ENCODE measurements at places on chromosomes 6 and 20. TPM values are rescaled to one million over a fixed set of nuclear protein-coding genes. Genes with fewer than 3 reads are reported as not detected.

DNA sequence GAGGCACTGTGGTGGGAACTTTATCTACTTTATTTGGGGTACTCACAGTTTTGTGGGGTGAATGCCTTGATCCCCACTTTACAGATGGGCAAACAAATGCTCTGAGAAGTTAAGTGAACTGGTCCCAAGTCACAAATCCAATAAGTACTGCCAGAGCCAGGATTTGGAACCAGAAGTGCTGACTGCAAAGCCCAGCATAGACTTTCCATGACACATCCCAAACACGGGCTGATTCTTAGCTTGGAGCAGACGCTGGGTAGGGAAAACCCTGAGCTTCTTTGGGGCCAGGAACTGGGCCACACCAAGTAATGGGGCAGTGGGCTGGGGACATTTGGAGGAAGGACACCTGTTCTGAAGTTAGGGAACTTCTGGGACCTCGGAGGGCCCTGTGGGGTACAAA, 20.3 kb downstream of the RIN2 start:
- no peak for DNase-seq

GRCh38 chr6:119495230-119495683, 145.7 kb upstream of the MAN1A1 start:
- no peak for DNase-seq

DNA sequence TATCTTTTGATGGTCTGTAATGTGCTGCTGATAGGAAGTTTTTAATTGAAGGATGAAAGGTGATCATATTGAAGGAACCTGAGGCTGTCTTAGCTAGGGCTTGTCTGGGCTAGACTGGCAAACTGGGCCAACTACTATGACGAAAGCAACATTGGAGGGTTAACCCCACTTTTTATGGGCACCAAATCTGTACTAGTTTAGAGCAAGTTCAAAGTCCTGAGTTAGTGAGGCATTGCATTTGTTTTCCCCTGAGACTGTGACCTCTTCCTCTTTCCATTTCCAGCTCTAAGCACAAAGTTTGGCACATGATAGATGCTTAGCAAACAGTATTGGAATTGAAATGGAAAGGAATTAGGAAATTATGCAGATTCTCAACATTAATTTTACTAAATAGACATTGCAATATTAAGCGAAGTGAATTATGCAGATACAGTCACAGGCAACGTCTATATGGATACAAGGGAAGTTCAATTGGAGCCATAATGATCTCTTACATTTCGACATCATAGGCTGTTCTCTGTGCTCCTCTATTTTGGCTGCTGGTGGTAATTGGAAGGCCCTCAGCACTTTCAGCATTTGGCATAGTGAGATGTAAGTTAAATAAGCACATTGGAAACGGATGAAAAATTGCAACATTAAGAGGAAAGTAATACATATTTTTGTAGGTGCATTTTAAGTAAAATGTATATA, 22.2 kb downstream of the CEP57L1 start:
- no peak for DNase-seq

DNA sequence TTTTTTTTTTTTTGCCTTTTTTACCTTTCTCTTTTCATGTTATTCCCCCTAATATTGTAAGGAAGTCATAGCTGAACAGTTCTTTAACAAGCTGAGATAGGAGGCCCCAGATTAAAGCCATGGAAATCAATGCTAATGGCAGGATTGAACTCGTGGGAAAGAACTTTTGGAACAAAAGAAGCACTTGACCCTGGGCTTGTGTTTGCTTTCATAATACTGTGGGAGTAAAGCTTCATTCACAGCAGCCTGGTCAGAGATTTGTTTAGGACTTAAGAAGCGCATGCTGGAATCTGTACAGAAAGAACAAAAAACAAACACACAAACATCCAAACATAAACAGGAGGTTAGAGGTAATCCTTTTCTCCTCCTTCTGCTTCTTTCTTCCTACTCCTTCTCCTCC, 5.1 kb downstream of the HEY2 start:
- DNase-seq, result no peak

- DNase-seq, result no peak
These were observed 54.8 kb downstream of the THBS2 start for GRCh38 chr6:169198885-169199284.

VSX1 gene
- not detected for total RNA-seq

DNA sequence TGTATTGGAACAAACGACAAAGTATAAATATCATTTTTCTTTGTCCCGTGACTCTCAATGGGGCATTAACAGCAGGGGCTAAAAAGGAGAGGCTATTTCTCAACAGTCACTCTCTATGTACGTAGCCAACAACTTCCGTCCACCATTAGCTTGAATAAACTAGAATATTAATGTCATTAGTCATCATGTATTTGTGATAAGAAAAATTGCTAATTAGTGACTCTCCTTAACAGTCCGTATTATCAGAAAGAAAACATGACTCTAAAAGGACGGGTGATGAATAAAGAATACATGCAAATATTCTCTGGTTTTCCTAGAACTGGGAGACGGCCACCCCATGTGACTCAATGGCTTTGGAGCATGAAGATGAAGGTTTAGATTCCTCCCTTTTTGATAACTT, 18.6 kb downstream of the VIP start:
- DNase-seq, result no peak

GRCh38 chr6:38801305-38801704, 86.2 kb downstream of the DNAH8 start:
- no peak for DNase-seq

RRAGD gene
- 7.3 TPM for total RNA-seq

- no peak for DNase-seq
These were observed 99.3 kb upstream of the ARMC2 start for GRCh38 chr6:108748959-108749358.

DNA sequence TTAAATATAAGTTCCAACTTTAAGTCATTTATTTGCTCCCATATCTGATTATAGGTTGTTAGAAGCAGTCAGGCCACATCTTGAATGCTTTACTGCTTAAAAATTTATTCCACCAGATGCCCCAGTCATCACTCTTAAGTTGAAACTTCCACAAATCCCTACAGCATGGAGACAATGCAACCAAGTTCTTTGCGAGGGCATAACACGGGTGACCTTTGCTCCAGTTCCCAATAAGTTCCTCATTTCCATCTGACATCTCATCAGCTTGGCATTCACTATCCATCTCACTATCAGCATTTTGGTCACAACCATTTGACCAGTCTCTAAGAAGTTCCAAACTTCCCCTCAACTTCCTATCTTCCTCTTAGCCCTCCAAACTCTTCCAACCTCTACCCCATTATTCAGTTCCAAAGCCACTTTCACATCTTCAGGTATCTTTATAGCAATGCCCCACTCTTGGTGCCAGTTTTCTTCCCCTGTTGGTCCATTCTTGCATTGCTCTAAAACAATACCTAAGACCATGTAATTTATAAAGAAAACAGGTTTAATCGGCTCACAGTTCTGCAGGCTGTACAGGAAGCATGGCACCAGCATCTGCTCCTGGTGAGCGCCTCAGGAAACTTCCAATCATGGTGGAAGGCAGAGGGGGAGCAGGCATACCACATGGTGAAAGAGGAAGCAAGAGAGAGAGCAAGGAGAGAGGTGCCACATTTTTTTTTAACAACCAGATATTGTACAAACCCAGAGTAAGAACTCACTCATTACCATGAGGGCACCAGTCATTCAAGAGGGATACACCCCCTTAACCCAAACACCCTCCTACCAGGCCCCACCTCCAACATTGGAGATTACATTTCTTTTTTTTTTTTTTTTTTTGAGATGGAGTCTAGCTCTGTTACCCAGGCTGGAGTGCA, 15.9 kb upstream of the ITPR3 start:
- no peak for DNase-seq

DNA sequence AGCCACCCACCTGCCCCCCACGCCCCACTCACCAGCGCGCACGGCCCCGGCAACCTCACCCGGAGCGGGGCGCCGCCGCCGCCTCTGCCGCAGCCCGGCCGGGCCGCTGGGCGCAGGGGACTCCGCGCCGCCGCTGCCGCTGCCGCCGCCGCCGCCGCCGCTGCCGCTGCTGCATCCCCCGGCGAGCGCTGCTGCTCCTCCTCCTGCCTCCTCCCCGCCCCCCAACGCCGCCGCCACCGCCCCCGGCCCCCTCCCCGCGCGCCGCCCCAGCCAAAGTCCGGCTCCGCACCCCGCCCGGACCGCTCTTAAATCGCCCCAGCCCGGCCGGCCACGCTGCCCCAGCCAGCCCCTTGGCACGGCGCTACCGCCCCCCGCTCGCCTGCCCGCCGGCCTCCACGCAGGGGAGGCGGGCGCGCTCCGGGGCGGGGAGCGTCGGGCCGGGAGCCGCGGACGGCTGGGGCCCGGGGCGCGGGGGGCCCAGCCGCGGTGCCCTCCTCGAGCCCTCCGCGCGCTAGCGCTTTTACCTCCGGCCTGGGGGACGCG, at the start of gene SULF2:
Gene SULF2, minus strand, starts transcription at position 171 of the 543 bp plus-strand sequence. CDS start 28,118 bp downstream, outside the sequence.
- no peak for DNase-seq

DNA sequence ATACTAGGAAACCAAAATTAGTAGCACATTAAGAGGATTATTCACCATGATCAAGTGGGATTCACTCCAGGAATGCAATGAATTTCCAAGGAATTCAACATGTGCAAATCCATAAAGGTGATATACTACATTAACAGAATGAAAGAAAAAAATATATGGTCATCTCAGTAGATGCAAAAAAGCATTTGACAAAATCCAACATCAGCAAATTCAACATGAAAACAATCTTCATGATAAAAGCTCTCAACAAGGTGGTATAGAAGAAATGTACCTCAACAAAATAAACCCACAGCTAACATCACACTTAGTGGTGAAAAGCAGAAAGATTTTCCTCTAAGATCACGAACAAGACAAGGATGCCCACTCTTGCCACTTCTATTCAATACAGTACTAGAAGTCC, 74.4 kb upstream of the PDE10A start:
- no peak for DNase-seq

DNA sequence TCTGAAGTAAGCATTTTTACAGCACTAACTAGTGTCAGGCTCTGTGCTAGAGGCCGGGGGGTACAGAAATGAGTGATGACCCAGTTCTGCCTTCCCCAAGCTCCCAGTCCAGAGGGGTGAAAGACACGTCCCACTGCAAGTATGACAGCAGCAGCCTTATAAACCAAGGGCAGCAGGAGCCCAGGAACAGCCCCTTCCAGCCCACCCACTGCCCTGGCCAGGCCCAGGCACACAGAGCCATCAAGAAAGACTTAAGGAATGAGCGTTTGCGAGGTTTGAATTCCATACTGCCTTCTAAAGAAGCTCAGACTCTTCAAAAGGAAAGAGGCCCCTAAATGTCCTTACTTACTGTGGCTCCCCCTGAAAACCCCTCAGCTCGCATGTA, 10.0 kb downstream of the TRERF1 start:
- DNase-seq, result no peak

TPD52L1 gene
- total RNA-seq, result not detected

- no peak for DNase-seq
These were observed 2.7 kb upstream of the TCF21 start for GRCh38 chr6:133886104-133886775.

DNA sequence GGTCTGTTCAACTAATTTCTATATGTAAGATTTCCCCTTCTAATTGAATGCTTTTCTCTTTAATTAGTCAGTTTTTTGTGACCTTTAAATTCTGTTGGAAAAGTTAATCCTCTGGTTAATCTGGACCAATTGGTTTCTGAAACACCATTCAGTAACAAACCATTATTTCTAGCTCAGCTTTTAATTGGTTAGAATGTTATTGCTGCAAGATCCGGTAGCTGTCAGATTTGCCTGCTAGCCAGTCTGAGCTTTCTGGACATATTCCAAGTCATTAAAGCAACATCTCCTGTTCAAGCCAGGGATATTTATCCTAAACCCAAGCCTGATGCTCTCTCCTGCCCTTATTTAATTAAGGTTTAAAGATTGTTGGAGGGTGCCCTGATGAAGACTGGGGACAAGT, 55.1 kb upstream of the FBXL4 start:
- DNase-seq, result no peak

- no peak for DNase-seq
These were observed 13.8 kb downstream of the RANBP9 start for GRCh38 chr6:13697857-13698256.

- no peak for DNase-seq
These were observed 57.5 kb downstream of the LIN28B start for GRCh38 chr6:105014448-105014847.

GRCh38 chr20:48808382-48809034, 19.3 kb downstream of the PREX1 start:
- DNase-seq, result no peak

DNA sequence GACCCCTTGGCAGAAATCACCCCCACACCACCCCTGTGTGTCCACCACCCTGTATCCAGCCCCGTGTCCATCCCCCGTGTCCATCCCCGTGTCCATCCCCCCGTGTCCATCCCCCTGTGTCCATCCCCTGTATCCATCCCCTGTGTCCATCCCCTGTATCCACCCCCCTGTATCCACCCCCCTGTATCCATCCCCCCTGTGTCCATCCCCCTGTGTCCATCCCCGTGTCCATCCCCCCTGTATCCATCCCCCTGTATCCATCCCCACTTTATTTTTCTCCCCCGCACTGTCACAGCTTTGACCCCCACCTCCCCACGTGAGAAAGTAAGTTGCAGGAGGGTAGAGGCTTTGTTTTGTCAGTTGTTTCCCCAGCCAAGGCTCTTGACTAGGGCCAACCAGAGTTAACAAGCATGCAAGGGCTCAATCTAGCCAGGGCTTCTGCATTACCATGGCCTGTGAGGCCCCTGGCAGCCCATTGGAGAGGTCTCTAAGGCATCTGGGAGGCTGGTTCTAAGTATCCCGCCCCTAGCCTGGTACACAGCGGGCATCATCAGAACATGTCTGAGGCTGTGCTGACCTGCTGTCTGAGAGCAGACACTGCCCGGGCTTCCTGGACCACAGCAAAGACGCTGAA, 18.1 kb upstream of the SIRPA start:
- DNase-seq, result no peak

GRCh38 chr6:139496654-139497344, 122.4 kb upstream of the CITED2 start:
- no peak for DNase-seq

LY6G6D gene
- not detected for total RNA-seq

PHIP gene
- 26.1 TPM for total RNA-seq

DNA sequence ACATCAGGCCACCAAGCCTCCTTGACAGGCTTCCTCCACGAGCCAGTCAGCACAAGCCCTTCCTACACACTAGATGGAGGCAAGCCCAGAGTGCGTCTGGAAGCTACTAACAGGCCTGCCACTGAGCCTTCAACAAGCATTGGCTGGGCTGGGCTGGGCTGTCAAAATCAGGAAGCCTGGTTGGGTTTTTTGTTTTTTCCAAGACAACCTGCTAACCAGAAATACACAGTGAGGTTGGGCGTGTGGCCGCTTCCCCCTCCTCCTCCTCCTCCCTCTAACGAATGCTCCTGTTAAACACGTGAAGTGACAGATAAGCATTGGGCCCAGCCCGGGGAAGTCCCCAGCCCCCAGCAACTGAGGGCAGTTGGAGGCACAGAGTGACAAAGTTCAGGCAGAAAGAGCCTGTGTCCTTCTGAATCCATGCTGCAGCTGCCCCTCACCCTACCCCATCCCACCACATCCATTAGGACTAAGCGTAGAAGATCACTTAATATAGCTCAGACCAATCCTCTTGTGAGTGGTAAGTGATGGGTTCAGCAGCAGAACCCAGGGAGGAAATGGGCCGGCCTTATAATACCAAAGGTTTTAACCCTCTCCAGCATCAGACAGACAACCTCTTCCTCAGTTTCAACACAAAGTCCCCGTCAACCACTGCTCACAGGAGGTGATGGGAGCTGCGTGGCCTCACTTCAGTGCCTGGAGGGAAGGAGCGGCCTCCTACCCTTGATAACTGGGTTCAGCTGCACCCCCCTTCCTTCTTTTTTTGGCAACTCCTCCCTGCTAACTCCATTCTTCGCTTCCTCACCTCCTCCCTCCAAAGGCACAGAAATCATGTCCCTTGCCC, 1.1 kb downstream of the NFATC2 start:
- DNase-seq, result peak; percentile 78

- no peak for DNase-seq
These were observed 3.2 kb downstream of the CNKSR3 start for GRCh38 chr6:154506991-154507898.

TDRD6 gene
- total RNA-seq, result not detected

Measured in CD8-positive, alpha-beta memory T cell (primary cell).